CD4-positive, alpha-beta memory T cell (primary cell): ENCODE measurements at places on chromosomes 3 and 15. TPM values are rescaled to one million over a fixed set of nuclear protein-coding genes. Genes with fewer than 3 reads are reported as not detected.

GP9 gene
- not detected for total RNA-seq

- H3K36me3 ChIP-seq: no peaks in the 10 kb centered on the region
- H3K27ac ChIP-seq: no peak overlapping the region
- H3K27me3 ChIP-seq: no peaks in the 10 kb centered on the region
- DNase-seq: no peak
- no peaks in the 10 kb centered on the region for H3K4me1 ChIP-seq
Observed at GRCh38 chr3:140552898-140553297, 125.0 kb upstream of the TRIM42 start.

DNA sequence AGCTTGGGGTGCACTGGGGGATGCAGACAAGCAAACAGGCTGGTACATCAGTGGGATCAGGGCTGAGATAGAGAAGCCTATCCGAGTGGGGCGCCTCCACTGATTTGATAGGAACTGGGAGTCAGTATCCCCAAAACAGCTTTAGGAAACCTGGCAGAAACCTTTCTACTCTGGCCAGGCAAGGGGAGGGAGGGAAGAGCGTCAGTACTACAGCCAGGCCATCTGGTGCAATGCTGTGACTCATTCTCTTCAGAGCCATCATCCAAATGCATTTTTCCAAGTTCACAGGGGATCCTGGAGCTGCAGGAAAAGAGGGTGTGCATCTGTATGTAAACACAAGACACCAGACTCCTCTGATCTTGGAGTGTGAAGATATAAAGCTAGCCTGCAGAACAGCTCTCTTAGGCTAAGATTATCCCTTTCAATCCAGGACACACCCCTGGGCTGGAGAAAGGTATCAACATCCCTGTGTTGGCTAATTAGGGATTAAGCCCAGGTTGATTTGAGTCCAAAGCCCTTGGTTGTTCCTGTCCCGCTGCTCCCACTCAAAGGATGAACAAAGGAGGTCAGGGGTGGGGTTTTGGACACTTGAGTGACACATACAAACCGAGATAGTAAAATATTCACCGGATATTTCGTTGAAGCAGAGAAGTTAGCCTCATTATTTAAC is 9.3 kb downstream of the GALNT15 start:
- no peaks in the 10 kb centered on the region for H3K4me1 ChIP-seq
- no peak for DNase-seq
- H3K36me3 ChIP-seq: no peaks in the 10 kb centered on the region
- no peak overlapping the region for H3K27ac ChIP-seq
- H3K4me3 ChIP-seq: no peak overlapping the region

DNA sequence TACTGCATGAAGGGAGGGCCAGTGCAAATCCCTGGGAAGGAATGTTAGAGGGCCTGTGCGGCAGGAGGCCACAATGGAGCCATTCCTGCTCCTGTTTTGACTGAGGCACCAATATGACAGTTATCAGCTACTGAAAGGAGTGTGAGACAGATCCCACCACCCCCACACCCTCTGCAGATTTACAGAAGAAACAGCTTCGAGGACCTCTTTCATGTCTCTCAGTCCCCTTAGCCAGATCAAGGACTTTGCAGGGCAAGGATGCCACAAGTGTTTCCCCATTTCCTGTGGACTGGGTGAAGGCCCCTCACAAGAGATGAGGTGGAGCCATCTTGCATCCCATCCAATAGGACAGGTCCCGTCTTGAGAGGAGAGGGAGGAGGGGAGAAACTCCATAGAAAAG is 48.5 kb upstream of the RASGRP1 start:
- peaks cover 48% of the 10 kb centered on the region for H3K4me1 ChIP-seq
- H3K27ac ChIP-seq: no peak overlapping the region
- no peaks in the 10 kb centered on the region for H3K27me3 ChIP-seq

DNA sequence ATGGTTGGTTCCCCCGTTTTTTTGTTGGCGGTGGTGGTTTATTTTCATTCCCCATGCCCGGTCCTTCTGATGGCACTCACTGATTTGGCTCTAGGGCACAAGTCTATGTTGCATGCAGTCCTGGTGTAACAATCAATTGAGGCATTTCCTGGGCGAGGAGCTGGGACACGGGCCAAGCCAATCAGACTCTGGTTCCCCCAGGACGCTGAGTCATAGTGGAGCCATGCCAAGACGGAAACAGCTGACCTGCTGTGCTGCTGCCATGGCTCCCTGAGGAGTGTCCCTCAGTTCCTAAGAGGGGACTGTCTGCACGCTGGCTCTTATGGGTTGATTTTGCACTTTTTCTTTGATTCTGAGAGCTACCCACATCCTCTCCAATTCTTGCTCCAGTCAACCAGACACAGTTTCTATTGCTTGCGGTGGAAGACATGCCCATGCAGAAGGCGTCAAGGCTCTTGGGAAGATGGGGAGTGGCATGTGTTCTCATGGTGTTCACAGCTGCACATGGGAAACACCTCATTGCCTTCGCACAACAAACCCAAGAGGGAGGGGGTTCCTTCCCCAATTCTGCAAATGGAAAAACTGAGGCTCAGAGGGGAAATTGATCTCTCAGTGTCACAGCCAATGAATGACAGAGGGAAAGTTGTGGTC is 28.3 kb upstream of the ALDH1L1 start:
- H3K27me3 ChIP-seq: peaks cover 13% of the 10 kb centered on the region
- H3K27ac ChIP-seq: no peak overlapping the region
- no peaks in the 10 kb centered on the region for H3K4me1 ChIP-seq
- no peaks in the 10 kb centered on the region for H3K36me3 ChIP-seq

GRCh38 chr3:138043266-138044029 is 33.5 kb downstream of the CLDN18 start:
- no peak for DNase-seq
- no peak overlapping the region for H3K4me3 ChIP-seq
- no peaks in the 10 kb centered on the region for H3K36me3 ChIP-seq
- H3K27me3 ChIP-seq: no peaks in the 10 kb centered on the region
- no peak overlapping the region for H3K27ac ChIP-seq

- no peaks in the 10 kb centered on the region for H3K27me3 ChIP-seq
- no peak overlapping the region for H3K4me3 ChIP-seq
- no peak for DNase-seq
- H3K4me1 ChIP-seq: no peaks in the 10 kb centered on the region
Observed at GRCh38 chr3:38487323-38487722, 8.8 kb upstream of the EXOG start.
